CD8-positive, alpha-beta memory T cell (primary cell): ENCODE measurements at places on chromosomes 3 and 15.

- DNase-seq: no peak
Observed at GRCh38 chr3:46642971-46643370, 30.6 kb downstream of the FAM240A start.

GRCh38 chr3:112822064-112823055, 24.3 kb downstream of the CD200R1L start:
- DNase-seq: no peak

DNA sequence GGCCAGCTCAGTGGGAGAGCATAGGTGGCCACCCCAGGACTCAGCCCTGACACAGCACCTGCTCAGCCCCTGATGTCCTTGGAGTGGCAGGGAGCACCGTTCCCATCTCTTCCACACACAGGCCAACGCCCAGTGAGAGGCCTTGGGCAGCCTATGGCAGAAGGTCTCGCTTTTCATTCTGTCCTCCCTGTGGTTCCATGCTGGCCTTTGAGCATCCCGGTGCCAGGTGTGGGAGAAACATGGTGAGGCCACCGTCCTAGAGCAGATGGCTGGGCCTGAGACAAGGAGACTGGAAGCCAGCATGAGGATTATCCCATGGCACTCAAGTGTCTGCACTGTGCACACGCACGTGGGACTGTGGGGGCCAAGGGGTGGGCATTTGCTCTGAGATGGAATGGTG, 25.1 kb downstream of the ADCY5 start:
- no peak for DNase-seq

DNA sequence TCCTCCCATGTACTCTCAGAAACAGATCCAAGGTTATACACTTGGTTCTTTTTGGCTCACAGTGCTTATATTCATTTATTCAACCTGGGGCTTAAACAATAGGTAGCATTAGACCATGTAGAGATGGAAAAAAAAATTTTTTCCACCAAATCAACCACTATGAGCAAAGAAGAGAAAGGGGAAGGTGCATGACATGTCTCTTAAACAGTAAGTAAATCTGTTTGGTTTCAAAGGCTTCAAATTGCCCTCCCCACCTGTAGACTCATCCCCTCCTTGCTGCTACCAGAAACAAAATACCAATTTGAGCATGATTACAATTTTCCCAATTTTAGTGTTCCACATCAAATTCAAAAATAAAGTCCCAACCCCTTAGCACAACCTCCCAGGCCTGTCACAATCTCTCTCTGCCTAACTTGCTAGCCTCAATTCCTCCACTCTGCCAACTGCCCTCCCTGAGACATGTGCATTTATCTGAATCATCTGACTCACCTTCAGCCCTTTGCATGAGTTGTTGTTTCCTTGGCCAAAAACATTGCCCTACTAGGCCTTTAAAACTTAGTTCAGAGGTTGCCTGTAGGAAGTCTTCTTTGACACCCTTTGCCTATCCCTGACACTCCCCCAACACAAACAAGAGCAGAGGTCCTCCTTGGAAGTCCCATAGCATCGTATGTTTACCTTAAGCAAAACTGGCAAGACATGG, 30.3 kb upstream of the TSC22D2 start:
- DNase-seq: no peak

DNA sequence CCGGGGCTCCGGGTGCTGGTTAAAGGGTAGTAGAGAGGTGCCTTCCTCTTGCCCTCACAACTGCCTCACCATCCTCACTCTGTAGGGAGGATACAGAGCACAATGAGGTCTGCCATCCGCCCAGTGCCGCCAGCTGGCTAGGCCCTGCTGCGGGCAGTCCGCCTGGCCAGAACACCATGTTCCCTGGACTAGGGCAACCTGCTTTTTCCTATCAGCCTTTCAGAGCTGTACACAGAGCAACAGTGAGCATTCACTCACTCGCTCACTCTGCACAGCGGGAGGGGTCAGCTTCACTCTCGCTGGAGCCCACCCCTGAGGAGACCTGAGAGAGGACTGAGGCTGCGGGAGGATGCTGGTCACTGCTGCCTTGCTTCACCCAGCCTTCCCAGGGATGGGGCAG, 218.7 kb upstream of the CHRNA7 start:
- DNase-seq: no peak

GRCh38 chr3:6468589-6468988, 392.3 kb upstream of the GRM7 start:
- no peak for DNase-seq

DNA sequence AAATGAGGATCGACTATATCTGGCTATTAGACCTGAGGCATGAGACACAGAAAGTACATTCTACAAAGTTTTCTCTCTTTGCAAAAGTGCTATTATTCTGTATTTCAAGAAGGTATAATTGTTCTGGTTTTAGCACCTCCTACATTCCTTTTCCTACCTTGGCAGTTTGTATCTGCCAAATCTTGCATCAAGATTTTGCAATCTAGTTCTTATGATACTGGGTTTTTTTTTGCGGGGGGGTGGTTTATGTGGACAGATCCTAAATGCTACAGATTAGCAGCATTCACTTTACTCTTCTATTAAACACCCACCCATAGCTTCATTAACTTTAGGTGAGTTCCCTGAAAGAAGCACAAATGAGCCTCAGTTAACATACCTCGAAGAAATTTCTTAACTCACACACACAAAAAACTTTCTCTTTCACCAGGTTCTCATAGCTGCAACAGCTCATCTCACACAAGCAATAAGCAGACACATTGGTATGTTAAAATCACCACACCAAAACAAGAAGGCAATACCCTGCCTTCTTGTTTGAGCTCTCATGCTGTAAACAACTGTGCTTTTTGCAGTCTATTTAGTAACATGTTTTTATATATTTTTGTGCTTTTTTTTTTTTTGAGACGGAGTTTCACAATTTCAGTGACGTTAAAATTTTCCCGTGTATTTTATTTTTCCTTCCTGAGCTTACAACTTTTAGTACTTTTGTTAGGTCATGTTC, 73.0 kb upstream of the VGLL4 start:
- no peak for DNase-seq

DNA sequence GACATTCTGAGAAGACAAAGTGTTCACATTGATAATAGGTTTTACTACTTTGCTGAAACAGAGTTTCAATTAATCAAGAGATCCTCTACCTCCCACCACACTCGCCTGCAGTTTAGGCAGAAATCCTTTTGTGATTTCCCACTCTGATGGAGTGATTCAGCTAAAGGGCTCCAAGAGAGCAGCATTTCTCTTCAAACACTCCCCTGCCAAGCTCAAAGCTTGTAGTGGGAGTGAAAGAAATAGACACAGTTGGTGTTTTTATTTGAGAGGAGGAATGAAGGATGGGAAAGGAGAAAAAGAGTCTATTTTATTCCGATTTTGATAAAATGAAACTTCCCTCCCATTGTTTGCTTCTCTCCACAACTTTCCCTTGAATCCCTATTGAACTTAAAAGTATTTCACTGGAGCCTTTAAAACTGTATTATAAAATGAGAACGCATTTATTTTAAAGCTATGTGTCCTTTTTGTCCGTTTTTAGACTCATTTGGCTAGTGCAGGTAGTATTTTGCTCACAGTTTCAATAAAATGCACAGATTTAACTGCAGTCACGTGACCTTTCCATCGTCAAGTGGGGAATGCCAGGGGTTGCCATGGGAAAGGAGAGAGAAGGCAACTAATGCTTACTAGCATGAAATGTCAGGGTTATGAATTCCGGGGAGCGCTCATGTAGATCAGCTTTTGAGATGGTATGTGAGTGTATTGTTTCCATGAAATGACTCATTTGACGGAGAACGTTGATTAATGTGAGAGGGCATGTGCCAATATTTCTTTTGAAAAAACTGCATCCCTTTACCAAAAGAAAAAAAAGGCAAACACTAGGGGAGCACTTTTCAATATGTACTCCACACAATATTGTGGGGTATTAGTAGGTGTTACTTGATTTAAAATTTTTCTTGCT, 7.7 kb upstream of the OSBPL11 start:
- no peak for DNase-seq

- DNase-seq: no peak
Observed at GRCh38 chr3:100331660-100332059, 2.9 kb upstream of the NIT2 start.
